ENCODE measurements at places on chromosomes 6 and 20. TPM values are rescaled to one million over a fixed set of nuclear protein-coding genes. Genes with fewer than 3 reads are reported as not detected.
A peak's percentile ranks its signal among the peaks of the same experiment; 100 is the strongest.

APMAP gene
- total RNA-seq, result 163 TPM

DEFB112 gene
- not detected for total RNA-seq

RPP21 gene
- total RNA-seq, result 41.0 TPM

TDRD6 gene
- total RNA-seq, result not detected

TOX2 gene
- 6.2 TPM for total RNA-seq

SNX5 gene
- 114 TPM for total RNA-seq

LPA gene
- total RNA-seq, result not detected

MOCS1 gene
- 13.7 TPM for total RNA-seq

RPP40 gene
- total RNA-seq, result 17.5 TPM

EDN3 gene
- total RNA-seq, result not detected

RIPPLY2 gene
- not detected for total RNA-seq

LY6G6F gene
- total RNA-seq, result not detected

TAPBP gene
- total RNA-seq, result 57.8 TPM

DNA sequence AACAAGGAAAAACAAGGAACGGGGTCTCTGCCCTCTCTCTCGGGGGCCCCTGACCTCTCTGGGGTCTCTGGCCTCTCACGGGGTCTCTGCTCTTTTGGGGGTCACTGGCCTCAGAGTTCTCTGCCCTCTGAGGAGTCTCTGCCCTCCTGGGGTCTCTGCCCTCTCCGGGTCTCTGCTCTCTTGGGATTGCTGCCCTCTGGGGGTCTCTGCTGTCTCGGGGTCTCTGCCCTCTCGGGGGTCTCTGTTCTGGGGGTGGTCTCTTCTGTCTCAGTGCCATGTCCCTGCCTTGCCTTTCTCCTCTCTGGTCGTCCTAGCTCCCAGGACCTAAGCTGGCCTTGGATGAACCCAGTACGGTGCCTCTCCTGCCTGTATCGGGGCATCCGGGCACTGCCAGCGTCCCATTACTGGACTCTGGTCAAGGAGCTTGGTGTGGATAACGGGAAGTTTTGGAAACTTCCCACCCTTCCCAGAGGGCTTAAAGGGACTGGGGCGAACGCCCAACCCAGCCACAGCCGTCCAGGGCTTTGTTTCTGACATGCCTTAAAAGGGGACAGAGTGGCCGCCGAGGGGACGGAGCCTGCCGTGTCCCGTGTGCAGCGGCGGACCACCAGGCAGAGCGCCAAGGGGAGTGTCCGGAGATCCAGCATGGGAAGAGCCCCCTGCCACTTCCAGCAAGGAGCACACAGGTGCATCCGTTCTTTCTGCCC, 24.7 kb upstream of the MRGBP start:
- DNase-seq, result no peak

DNA sequence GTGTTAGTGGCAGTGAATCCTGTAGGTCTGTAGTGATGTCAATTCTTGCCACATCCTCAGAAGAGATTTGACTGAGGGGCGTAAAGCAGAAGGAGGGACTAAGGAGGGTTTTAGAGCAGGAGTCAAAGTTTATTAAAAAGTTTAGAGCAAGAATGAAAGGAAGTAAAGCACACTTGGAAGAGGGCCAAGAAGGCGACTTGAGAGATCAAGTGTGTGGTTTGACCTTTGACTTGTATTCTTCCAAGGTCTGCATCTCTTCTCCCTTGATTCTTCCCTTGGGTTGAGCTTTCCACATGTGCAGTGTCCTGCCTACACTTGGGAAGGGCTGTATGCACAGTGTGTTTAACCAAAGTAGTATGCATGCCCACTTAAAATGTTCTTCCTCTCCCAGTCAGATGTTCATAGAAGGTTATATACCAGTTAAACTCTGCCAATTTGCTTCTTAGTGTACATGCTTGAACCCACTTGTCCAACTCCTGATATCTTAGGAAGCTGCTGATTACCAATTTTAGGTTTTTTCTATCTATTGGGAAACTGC, 627.6 kb downstream of the MMUT start:
- DNase-seq, result peak; percentile 19

GRCh38 chr6:127554435-127555006, 22.5 kb upstream of the C6orf58 start:
- DNase-seq, result no peak

- no peak for DNase-seq
Observed at GRCh38 chr6:26312096-26312463, 52.9 kb upstream of the BTN3A2 start.

GRCh38 chr20:16025084-16025483, 548.2 kb downstream of the KIF16B start:
- no peak for DNase-seq

DNA sequence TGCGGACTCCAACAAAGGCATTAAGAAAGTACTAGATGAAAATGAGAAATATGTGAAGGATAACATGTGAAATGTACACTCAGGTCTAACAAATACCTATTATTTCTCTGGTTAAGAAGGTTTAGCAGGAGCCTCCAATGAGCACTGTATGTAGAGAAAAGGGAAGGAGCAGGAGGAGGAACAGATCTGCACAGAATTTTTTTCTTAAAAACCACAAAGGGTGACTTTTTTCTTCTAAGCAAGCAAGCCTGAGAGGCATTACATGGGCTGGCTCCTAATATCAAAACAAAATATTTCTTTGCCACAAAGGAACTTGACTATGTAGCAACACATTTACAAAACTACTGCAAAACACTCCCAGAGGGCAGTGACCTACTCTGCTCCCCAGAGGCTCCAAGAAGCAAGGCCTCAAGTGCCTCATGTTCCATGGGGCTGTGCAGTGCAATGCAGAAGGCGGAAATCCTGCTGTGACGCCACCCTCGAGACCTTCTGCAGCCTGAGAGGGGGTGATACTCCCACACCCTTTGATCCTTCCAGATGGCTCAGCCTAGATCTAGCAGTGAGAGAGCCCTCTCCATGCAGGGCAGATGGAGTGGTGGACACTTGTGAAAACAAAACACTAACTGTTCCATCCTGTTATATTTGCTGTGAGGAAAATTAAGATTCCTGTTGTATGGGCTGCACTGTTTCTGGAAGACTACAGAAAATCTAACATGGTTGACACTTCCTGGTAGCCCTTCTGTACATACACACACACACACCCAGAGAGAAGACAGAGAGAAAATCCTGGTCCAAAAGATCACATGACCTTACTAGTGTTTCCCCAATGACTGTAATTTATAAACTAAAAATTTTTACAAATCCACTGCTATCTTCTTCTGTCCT, 36.0 kb upstream of the SMIM29 start:
- DNase-seq, result no peak

- peak; percentile 70 for DNase-seq
Observed at GRCh38 chr6:128491610-128492206, 28.7 kb downstream of the PTPRK start.

DNA sequence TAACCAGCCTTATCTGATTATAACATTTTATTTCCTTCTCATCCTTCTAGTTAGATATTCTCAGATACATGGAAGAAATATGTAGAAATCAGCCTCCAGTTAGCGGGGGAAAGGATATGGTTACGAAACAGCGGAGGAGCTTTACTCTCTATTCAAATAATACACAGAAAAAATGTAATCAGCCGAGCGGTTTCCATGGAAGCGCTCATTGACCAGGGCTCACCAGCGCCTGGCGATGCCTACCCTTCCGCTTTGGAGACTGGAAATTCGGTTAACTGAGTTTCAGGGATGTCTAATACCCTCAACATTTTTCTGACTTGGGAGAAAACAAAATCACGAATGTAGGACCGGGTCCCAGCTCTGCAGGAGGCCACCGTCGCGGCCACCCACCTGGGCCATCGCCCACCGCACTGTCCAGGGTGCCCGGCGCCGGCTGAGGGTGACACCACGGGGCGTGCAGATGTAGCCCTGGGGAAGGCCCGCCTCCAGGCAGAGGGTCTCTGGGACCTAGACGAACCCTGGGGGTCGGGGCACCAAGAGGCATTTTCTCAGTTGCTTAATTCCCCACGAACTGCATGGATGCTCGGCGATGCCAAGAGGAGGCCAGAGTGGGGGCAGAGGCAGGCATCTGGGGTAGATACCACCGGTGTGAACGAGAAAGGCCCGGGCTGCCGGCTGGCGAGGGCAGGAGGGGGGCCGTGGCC, 1.7 kb downstream of the PRR18 start:
- DNase-seq, result no peak

- DNase-seq, result no peak
Observed at GRCh38 chr6:17552861-17553260, 47.2 kb upstream of the FAM8A1 start.

DNA sequence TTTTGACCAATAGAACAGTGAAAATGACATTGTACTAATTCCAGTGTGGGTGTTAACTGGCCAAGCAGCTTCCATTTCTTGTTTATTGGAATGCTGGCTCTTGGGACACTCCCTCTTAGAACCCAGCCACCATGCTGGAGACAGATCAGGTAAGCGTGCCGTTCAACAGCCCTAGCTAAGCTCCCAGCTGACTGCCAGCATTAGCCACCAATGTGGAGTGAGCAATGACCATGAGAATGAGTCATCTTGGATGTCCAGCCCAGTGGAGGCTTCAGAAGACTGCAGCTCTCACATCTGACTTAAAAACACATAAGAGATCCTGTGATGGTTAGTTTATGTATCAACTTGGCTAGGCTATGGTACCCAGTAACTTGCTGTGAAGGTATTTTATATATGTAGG, 3.0 kb upstream of the LINC00237 start:
- DNase-seq, result no peak

- DNase-seq, result no peak
Observed at GRCh38 chr20:20411402-20411801, 43.5 kb downstream of the INSM1 start.

DNA sequence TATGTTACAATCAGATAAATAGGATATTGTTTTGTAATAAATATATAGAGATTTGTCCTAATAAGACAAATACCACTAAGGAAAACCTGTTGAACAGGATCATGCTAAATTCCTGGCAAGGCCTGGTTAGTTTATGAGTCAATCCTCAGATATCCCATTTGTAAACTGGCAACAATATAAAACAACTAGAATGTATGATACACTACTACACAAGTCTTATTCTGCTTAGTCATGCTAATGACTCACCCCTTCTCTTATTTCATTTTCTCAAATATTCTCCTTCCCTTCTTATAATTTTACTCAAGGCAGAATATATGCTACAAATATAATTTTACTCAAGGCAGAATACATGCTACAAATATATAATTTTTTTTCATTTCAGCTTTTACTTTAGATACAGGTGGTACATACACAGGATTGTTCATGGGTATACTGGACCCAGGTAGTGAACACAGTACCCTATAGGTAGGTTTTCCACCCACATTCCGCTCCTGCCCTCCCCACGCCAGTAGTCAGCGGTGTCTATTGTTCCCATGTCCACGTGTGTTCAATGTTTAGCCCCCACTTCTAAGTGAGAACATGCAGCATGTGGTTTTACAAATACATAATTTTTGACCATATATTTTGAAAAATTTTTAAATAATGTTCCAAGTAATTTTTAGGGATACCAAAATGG, 6.3 kb downstream of the OSER1 start:
- no peak for DNase-seq

- DNase-seq, result no peak
Observed at GRCh38 chr6:131936156-131936555, 15.0 kb downstream of the CCN2 start.

- DNase-seq, result no peak
Observed at GRCh38 chr20:4813863-4814695, 92.4 kb downstream of the PRND start.

DNA sequence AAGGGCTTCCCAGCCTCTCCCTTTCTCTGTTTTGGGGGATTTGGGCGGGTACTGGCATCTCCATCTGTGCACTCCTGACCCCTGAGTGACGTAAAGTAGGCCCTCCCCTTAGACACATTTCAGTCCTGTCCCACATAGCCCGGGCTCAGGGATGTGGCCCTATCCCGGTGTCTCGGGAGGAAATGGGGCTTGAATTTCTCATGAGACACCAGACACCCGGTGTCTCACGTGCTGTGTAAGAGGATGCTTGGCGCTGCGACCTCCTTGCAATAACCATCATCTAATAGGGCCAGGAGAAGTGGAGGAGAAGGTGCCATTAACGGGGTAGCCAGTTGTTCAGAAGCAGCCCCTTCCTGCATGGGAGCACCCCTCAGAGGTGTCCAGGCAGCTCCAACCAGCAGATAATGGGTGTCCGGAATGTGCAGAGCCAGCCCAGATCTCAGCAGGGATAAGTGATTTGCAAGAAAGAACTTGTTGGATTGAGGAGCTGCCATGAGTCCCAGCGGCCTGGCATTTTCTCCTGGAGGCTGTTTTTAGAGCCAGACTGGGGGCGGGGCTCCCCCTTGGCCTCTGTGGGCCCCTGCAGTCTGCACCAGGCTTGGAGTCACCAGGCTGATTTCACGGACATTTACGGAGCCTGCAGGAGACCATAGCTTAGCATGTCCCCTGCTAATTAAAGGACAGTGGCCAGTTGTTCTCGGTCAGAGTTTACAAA, 372.0 kb downstream of the PREX1 start:
- DNase-seq, result no peak

DNA sequence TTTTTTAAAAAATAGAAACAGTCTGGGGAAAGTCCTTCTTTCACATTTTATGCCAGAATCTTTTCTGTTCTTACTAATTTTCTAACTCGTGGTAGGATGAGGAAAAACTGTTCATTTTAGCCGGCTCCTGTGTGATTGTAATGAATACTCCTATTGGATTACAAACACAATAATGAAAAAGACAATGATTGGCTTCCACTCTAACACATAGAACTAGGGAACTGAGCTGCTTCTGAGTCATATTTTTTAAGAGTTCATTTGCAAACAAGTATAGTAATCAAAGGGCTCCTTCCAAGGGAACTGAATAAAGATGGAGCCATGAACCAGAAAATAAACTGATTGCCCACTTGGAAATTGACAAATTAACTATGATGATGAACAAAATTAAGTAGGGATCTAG, 265.3 kb upstream of the TCF21 start:
- DNase-seq, result no peak

- DNase-seq, result no peak
Observed at GRCh38 chr6:111732390-111732789, 126.7 kb upstream of the TRAF3IP2 start.

- DNase-seq, result peak; percentile 31
Observed at GRCh38 chr20:46811224-46812084, 83.2 kb upstream of the EYA2 start.

- no peak for DNase-seq
Observed at GRCh38 chr20:17445543-17445942, 85.6 kb downstream of the BFSP1 start.

DNA sequence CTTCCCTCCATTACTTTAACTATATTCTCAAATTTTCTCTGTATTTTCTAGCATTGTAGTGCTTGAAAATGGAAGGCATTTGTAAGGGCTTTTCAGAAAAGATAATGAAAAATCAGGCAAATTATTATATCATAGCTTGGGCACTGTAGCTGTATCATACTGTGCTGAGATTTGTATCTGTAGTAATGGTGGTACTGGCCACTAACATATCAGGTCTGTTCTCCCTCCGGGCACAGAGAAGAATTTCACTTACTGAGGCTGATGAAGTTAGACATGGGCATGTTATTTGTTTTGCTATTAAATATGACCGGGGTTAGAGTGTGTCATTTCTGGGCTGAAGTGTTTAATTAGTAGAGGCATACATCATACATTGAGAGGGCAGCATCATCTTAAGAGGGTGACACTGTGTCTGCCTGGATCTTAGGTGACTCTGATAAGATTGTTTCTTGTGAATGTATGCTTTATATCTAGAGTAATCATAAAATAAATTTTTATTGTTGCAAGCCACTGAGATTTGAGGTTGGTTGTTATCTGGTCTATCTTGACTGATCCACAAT, 1395.9 kb downstream of the EPHA7 start:
- no peak for DNase-seq

GRCh38 chr6:151666526-151666925, 141.0 kb upstream of the ESR1 start:
- no peak for DNase-seq
